ELR (cell line): ENCODE measurements at places on chromosomes 16 and 17.

GRCh38 chr16:339680-340079, 12.8 kb downstream of the AXIN1 start:
- DNase-seq = no peak

- DNase-seq = peak; percentile 45
Measured at GRCh38 chr16:14454391-14454790, 175.7 kb downstream of the PARN start.

DNA sequence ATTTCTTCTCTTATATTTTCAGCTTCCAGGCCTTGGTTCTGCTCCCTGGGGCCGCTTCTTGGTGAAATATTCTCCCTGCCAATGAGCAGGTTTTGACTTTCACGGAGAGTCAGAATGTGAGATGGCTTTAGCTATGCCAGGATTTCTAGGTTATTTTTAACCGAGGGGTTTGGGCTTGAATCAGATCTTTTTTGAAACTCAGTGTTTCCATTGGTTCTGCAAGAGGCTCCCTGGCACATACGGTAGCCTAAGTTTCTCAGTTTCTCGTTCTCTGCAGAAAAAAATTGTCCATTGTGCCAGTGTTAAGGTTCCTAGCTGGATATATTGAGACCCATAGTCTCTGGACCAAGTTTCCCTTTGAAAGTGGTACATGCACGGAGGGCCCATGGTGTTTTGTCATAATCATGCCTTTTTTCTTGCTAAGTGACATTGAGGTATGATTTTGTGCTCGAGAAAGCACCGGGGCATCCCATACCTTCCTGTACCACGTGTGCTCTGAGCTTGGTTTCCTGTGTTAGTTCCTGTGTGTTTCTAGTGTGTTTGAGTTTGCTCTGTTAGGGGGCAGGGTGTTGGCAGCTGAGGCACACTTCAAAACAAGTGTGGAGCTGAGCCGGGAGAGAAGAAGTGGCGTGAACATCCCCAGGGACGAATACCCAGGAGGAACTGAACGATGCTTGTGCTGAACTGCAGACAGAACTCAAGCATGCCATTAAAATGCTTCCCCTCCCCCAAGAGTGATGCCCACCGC, 127.2 kb downstream of the HS3ST3B1 start:
- DNase-seq = no peak

DNA sequence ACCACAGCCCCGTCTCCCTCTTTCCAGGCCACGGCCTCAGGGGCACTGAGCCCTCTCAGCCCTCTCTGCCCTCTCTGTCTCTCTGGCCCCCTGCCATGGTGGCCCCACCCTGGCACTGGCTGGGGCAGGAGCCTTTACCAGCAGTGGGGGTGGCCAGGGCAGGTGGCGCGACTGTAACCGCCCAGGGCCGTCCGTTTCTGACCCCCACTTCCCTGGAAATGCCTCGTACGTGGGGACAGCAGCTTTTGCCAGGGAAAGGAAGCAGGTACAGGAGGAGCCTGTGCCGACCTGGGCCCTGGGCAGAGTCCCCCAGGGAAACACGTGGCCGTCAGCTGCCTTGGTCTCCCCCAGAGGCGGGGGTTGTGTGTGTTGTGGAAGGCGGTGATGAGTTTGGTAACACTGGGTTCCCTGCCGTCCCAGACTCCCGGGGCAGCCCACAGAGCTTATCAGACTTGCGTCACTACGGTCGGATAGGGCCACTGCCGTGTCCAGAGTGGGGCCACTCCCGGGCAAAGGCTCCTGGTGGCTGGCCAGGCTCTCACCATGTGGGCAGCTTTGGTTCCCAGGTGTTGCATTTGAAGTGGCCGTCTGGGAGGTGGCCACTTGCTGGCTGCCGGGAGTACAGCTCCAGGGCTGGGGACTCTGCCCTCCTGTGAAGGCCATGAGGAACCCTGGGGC, 249.3 kb upstream of the CIBAR2 start:
- no peak for DNase-seq

GRCh38 chr17:10837921-10838320, at the start of gene PIRT:
PIRT (minus strand) TSS chr17:10838087; CDS start chr17:10825645, 12,442 bp downstream.
- no peak for DNase-seq

DNA sequence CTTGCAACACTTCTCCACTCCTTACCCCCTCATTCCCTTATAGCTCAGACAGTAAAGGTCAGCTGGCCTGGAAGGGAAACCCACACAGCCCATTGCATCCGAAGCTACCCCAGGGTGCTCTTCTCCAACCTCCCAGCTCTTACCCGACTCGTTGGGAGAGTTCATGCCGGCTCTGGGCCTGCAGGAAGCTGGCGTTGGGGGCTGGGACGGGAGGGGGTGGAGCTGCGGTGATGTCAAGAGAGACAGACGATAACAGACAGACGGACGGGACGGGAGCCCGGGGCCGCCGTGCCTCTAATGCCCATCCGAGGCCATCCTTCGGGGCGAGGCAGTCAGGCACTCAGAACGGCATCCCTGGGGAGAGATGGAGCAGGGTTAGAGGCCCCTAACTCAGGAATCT, 6.1 kb downstream of the HDAC5 start:
- DNase-seq = no peak

- DNase-seq = no peak
Measured at GRCh38 chr16:70483426-70483825, 29.0 kb downstream of the FCSK start.

DNA sequence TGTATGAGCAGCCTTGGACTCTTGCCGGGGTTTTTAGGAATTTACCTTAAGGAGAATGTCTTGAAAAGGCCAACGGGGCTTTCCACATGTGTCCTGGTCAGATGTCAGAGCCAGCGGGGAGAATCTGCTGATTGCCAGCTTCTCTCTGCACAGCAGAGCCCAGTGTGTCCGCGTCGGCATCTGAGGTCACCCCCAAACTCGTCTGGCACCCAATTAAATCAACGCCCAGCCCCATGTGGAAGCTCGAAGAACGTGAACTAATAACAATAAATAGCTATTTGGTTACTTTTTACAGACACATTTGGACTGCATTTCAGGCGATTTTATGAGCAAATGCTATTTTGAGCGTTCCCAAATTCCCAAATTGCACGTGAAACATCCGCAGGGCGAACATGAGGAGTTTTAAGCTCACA, 303.5 kb downstream of the FOXL1 start:
- no peak for DNase-seq
